Cardiac ventricle fibroblast (primary cell): ENCODE measurements at places on chromosomes 1 and 21. TPM values are rescaled to one million over a fixed set of nuclear protein-coding genes. Genes with fewer than 3 reads are reported as not detected.

Gene TRIM46
- total RNA-seq, result 0.75 and 1.3 TPM in 2 replicates

Gene PLEKHG5
- 3.4 and 4.2 TPM in 2 replicates for total RNA-seq

Gene LENEP
- total RNA-seq, result not detected in 2 replicates

Gene AGRN
- total RNA-seq, result 47.6 and 49.2 TPM in 2 replicates

Gene RPTN
- total RNA-seq, result not detected in 2 replicates

Gene ELAPOR1
- total RNA-seq, result 0.06 and 0.10 TPM in 2 replicates

Gene IL19
- total RNA-seq, result not detected in 2 replicates

Gene ATP6V1G3
- total RNA-seq, result not detected in 2 replicates

Gene A3GALT2
- not detected in 2 replicates for total RNA-seq

Gene ELF3
- total RNA-seq, result not detected in 2 replicates

Gene CR1L
- not detected in 2 replicates for total RNA-seq
